ENCODE measurements at places on chromosomes 13 and 19.

DNA sequence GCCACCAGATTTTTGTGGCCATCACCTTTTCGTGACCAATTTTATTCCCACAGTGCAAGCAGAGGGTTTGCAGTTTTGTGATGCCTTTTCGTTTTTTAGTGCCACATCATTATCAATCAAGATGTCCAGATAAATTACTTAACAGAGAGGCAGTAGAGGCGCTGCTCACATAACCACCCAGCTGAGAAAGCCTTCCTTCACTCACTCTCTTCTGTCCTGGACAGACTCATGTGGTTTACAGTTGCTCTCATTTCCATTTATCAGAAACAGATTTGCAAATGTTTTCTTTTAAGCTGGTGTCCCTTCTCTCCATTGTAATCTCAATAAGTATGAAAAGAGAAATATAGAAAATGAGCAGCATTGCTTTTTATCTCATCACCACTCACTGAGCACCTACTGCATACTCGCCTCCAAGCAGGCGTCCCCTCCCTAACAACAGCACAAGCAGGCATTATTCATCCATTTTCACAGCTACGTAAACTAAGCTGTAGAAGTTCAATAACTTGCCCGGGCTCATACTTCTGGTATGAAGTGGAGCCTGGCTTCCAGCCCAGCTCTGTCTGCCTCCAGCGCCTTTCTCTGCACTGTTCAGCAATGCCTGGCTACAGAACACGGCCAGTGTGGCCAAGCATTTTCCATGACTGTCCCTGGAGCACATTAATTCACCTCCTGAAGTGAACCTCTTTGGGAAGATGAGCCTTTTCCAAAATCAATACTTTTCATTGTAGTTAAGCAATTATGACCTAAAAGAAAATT lies 34.6 kb upstream of the KATNAL1 start:
- peaks cover 22% of the 10 kb centered on the region for H3K4me1 ChIP-seq
- no peak overlapping the region for H3K4me3 ChIP-seq
- H3K36me3 ChIP-seq, result peaks cover 36% of the 10 kb centered on the region
- DNase-seq, result no peak
- peaks cover 21% of the 10 kb centered on the region for H3K27me3 ChIP-seq

- DNase-seq, result no peak
- H3K36me3 ChIP-seq, result no peaks in the 10 kb centered on the region
These were observed 97.5 kb downstream of the RAB20 start for GRCh38 chr13:110463871-110464510.

DNA sequence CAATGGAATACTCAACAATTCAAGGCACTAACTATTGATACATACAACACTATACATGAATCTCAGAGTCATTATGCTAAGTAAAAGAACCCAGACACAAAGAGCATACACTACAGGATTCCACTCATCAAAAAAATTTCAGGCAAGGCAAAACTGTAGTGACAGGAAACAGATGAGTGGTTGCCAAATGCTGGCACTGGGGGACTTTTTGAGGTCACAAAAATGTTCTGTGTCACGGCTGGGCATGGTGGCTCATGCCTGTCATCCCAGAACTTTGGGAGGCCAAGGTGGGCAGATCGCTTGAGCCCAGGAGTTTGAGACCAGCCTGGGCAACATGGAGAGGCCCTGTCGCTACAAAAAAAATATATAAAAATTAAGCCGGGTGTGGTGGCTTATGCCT lies 129.4 kb downstream of the KL start:
- no peaks in the 10 kb centered on the region for H3K27me3 ChIP-seq
- H3K4me3 ChIP-seq, result no peak overlapping the region

- H3K4me1 ChIP-seq, result no peaks in the 10 kb centered on the region
- no peak for DNase-seq
- H3K4me3 ChIP-seq, result no peak overlapping the region
- no peak overlapping the region for H3K27ac ChIP-seq
- H3K27me3 ChIP-seq, result peaks cover 48% of the 10 kb centered on the region
- no peaks in the 10 kb centered on the region for H3K36me3 ChIP-seq
These were observed 8.6 kb upstream of the C5AR2 start for GRCh38 chr19:47323409-47323808.

- H3K36me3 ChIP-seq, result no peaks in the 10 kb centered on the region
- H3K4me1 ChIP-seq, result no peaks in the 10 kb centered on the region
- no peak overlapping the region for H3K27ac ChIP-seq
- H3K27me3 ChIP-seq, result peaks cover 5% of the 10 kb centered on the region
These were observed 194.6 kb upstream of the NBEA start for GRCh38 chr13:34747507-34747906.

- no peak overlapping the region for H3K4me3 ChIP-seq
- no peak overlapping the region for H3K27ac ChIP-seq
- no peaks in the 10 kb centered on the region for H3K36me3 ChIP-seq
- peaks cover 3% of the 10 kb centered on the region for H3K4me1 ChIP-seq
- peaks cover 46% of the 10 kb centered on the region for H3K27me3 ChIP-seq
These were observed 37.7 kb upstream of the MCF2L start for GRCh38 chr13:112931028-112931934.

DNA sequence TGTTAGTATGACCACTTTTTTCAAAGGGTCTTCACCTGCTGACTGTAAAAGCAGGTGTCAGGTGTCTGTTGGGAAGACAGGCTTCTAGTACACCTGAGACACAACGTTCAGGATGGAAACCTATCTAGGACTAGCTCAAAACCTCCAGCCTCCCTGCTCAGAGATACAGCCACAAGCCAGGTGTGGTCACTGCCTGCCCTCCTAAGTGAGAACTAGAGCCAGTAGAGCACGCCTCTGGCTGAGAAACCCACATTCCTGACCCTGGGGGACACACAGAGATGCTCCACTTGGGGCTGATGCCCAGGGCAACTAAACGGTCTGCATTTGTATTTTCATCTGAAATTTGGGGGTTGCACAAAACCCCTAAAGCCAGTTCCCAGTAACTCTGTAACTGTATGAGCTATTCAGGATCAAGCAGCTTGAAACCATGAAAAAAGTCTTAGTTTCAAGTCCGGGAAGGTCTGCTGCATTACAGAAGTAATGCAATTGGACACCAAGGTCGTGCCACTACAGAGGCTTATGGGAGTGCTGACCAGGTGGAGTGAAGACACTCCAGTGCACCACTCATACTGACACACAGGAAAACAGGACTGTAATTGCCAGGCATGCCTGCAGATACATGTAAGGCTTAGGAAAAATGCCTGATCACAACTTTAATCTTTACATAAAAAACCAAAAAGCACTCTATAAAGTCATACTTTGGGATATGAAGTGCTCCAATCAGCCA lies 27.8 kb downstream of the ANKRD10 start:
- H3K36me3 ChIP-seq, result peaks cover 4% of the 10 kb centered on the region
- H3K27me3 ChIP-seq, result no peaks in the 10 kb centered on the region
- no peak overlapping the region for H3K27ac ChIP-seq
- H3K4me1 ChIP-seq, result peaks cover 4% of the 10 kb centered on the region
- H3K4me3 ChIP-seq, result no peak overlapping the region

- peaks cover 22% of the 10 kb centered on the region for H3K36me3 ChIP-seq
- peaks cover 50% of the 10 kb centered on the region for H3K4me1 ChIP-seq
- H3K4me3 ChIP-seq, result no peak overlapping the region
- no peaks in the 10 kb centered on the region for H3K27me3 ChIP-seq
- H3K27ac ChIP-seq, result peak overlapping the region; percentile 89
These were observed 6.9 kb downstream of the MKNK2 start for GRCh38 chr19:2043961-2044708.

- no peak overlapping the region for H3K4me3 ChIP-seq
- H3K27ac ChIP-seq, result no peak overlapping the region
- no peaks in the 10 kb centered on the region for H3K4me1 ChIP-seq
- DNase-seq, result no peak
- no peaks in the 10 kb centered on the region for H3K27me3 ChIP-seq
These were observed 46.1 kb downstream of the TMED1 start for GRCh38 chr19:10789866-10790265.

DNA sequence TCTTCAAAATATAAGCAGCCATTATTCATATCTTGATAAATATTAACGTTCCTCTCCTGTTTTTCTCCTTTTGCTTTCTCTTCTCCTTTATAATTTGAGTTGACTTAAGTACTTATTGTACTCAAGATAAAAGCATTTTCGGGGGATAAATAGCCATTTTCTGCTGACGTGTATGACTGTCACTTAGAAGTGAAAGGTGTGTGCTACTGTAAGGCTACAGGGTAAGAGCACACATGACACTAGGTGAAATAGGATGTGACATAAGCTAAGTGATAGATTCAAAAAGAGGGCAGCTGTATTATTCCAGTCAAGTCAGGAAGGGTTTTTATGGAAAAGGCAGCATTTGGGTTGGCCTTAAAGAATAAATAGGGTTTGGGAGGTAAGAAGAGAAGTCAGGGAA lies 128.5 kb downstream of the GPC6 start:
- H3K4me1 ChIP-seq, result no peaks in the 10 kb centered on the region
- no peak overlapping the region for H3K4me3 ChIP-seq
- H3K27me3 ChIP-seq, result no peaks in the 10 kb centered on the region
- DNase-seq, result no peak
- H3K36me3 ChIP-seq, result no peaks in the 10 kb centered on the region
- H3K27ac ChIP-seq, result no peak overlapping the region

DNA sequence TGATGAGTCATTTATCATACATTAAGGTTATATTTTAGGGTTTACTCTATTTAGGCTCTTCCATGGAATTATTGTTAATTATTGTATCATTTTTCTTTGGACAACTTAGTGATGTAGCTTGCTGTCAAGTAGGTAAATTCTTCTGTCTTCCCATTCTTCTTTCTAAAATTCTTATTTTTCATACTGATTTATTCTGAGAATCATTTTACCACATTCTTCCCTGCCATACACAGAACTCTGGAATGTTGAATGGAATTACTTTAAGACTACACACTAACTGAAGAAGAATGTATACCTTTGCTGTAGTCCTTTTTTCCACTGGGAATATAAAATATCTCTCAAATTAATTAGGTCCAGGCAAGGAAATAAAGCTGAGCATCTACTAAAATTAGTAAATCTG lies 24.5 kb upstream of the SLC7A1 start:
- no peak for DNase-seq
- H3K4me1 ChIP-seq, result no peaks in the 10 kb centered on the region
- no peaks in the 10 kb centered on the region for H3K36me3 ChIP-seq

DNA sequence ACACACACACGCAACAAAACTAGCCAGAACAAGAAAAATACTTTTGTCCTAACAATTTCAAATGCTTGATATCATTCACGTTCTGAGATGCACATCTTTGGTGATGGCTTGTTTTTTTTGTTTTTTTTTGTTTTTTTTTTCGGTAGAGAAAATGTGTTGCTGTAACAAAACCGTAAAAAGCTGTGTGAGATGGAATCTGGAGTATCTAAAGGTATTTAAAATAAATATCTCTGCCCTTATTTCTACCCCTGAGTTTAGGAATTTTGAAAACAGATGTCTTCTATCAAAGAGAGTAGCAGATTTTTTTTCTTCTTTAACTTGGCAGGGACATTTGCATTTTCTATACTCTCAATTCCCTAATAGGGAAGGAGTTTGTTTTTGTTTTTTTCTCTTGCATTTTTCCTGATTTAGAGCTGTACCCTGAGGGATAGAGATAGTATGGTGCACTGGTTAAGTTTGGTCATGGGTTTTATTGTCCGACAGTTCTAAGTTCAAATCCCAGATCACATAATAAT lies 446.6 kb downstream of the KLF5 start:
- no peak overlapping the region for H3K27ac ChIP-seq
- no peaks in the 10 kb centered on the region for H3K36me3 ChIP-seq

DNA sequence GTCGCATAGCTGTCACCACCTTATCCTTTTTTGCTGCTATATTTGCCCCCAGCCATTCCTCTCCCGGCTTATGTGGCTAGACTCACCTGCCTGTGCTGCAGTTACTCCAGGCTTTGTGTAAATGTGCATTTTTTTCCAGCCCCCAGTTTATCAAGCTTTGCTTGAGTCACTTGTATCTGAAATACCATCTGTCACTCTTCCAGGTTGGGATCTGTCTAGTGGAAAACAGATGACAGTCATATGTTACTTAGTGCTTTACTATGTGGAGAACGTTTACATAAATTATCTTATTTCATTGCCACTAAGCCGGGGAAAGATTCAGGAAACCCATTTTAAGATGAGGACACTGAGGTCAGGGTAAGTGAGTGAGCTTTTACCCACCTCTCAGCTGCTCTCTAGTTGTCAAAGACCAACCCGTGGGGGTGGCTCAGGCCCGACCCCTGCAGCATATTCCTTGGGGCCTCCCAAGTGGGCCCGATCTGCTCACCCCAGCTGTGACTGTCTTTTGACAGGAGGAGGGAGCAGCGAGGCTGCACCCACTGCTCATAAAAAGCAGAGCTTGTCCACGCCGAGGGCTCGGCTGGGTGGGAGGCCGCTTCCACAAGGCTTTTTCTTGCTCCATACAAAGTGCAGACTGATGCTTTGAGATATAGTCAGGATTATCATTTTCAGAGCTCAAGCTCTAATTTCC lies 7.2 kb downstream of the GJB2 start:
- H3K27ac ChIP-seq, result no peak overlapping the region
- H3K36me3 ChIP-seq, result no peaks in the 10 kb centered on the region
- no peak overlapping the region for H3K4me3 ChIP-seq

GRCh38 chr13:86710013-86710412 lies 910.8 kb upstream of the SLITRK6 start:
- DNase-seq, result no peak
- no peak overlapping the region for H3K27ac ChIP-seq
- H3K27me3 ChIP-seq, result no peaks in the 10 kb centered on the region
- no peak overlapping the region for H3K4me3 ChIP-seq

GRCh38 chr13:95301968-95302393 lies 730 bp upstream of the ABCC4 start:
- H3K4me1 ChIP-seq, result peaks cover 21% of the 10 kb centered on the region
- peaks cover 19% of the 10 kb centered on the region for H3K27me3 ChIP-seq
- no peaks in the 10 kb centered on the region for H3K36me3 ChIP-seq
- H3K4me3 ChIP-seq, result peak overlapping the region; percentile 65

GRCh38 chr13:47896546-47896945 lies 104.5 kb downstream of the SUCLA2 start:
- DNase-seq, result no peak
- peaks cover 21% of the 10 kb centered on the region for H3K4me1 ChIP-seq
- H3K4me3 ChIP-seq, result no peak overlapping the region
- peaks cover 2% of the 10 kb centered on the region for H3K36me3 ChIP-seq

- DNase-seq, result no peak
- H3K27ac ChIP-seq, result no peak overlapping the region
- peaks cover 35% of the 10 kb centered on the region for H3K4me1 ChIP-seq
- no peaks in the 10 kb centered on the region for H3K27me3 ChIP-seq
These were observed 20.6 kb downstream of the PPP1R37 start for GRCh38 chr19:45113628-45114027.

GRCh38 chr13:70580825-70581224 lies 472.6 kb upstream of the KLHL1 start:
- no peak for DNase-seq
- no peak overlapping the region for H3K27ac ChIP-seq
- H3K4me1 ChIP-seq, result no peaks in the 10 kb centered on the region
- no peaks in the 10 kb centered on the region for H3K27me3 ChIP-seq
- no peaks in the 10 kb centered on the region for H3K36me3 ChIP-seq

DNA sequence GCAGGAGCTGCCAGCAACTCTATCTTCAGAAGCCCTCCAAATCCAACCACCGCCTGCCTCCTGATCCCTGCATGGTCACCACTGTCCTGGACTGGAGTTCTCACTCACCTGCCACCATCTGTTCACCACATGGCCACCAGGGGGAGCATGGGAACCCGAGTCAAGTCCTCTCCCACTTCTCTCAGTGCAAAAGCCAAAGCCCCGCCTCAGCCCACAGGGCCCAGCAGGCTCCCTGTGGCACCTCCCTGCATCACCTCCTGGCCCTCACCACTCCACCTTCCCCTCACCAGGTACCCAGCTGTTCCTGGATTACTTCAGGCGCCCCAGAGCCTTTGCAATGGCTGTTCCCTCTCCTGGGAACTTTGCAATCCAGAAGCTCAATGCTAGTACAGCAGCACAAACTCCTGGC lies 5.3 kb downstream of the DHPS start:
- H3K27me3 ChIP-seq, result no peaks in the 10 kb centered on the region
- peak; percentile 92 for DNase-seq
- H3K27ac ChIP-seq, result no peak overlapping the region
- peaks cover 60% of the 10 kb centered on the region for H3K36me3 ChIP-seq
- H3K4me3 ChIP-seq, result no peak overlapping the region
